Midbrain (tissue), 1 donor: ENCODE measurements at places on chromosomes 5 and 9.

GRCh38 chr5:32496104-32496503 is 51.6 kb upstream of the ZFR start:
- DNase-seq = no peak

DNA sequence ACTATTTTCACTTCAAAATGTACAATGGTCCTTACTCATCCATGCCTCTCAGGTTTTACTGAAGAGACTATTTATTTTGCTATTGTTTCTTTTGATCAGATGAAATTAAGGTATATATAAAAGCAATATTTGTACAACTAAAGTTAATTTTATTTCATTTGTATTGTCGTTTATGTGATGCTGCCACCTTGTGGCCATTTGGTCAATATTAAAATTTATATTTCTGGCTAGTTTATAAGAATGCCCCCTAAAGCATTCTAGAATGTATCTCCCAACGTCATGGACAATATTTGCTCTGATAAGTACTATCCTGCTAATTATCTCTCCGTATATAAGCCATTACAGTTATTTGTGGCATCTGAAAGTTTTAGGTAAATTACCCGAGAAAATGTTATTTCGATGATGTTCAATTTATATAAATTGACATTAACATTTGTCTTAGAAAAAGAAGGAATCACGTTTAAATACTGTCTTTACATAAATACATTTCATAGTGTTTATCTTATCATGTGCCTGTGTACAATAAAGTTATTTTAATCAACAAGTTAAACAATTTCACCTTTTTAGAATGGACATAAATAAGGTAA is 680.0 kb downstream of the TAF11L14 start:
- peak; percentile 20 for DNase-seq

DNA sequence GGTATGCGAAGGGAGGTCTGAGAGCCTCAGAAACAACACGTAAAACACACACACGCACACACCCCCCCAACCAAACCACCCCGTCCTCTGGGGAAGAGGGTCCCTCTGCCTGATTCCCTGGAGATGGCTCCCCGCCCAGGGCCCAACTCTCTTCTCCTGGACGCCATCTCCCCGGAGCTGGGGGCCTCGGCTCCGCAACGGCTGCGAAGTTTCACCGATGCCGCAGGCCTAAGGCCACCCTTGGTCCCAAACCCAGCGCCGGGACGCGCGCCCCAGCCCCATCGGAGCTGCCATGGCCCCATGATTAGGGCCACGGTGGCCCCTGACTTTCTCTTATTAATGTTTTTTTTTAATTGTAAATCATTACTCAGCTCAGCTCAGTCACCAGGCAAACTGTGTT is 181.4 kb upstream of the TBCA start:
- no peak for DNase-seq

DNA sequence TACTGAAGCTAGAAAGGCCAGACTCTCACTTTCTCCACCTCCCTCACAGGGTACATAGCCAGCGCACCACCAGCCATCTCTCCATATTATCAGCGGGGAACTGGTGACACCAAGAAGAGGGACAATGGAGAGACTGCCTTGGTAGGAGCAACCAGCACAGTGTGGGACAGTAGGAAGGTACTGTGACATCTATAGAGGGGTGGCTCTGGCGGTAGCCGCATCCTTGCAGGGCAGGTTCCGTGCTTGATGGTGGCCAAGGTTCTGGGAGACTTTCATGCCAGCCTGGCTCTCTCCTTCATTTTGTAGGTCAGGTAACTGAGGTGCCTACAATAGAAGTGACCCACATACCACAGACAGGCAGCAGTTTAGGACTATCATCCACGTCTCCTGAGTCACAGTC is 65.5 kb upstream of the SMIM23 start:
- DNase-seq = no peak

DNA sequence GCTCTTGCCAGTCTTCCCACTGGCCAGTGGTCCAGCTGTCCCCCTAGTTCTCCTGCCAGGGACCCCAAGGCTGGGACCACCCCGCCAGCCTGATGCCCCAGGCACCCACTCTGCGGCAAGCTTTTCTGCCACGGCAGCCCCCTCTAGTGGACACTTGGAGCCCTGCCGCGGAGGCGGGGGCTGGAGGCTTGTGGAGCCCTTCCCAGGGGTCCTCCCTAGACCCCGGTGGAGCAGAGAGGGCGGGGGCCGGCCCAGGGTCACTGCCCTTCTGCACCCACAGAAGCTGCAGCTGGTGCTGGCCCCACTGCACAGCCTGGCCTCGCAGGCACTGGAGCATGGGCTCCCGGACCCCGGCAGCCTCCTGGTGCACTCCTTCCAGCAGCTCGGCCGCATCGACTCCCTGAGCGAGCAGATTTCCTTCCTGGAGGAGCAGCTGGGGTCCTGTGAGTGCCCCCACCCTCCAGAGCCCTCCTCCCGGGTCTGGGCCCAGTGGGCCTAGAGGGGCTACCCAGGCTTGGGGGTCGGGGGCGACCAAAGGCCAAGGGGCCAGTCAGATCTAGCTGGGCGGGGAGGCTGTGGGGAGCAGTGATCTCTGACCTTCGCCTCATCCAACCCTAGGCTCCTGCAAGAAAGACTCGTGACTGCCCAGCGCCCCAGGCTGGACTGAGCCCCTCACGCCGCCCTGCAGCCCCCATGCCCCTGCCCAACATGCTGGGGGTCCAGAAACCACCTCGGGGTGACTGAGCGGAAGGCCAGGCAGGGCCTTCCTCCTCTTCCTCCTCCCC is 9.1 kb downstream of the EGFL7 start:
- DNase-seq = no peak

DNA sequence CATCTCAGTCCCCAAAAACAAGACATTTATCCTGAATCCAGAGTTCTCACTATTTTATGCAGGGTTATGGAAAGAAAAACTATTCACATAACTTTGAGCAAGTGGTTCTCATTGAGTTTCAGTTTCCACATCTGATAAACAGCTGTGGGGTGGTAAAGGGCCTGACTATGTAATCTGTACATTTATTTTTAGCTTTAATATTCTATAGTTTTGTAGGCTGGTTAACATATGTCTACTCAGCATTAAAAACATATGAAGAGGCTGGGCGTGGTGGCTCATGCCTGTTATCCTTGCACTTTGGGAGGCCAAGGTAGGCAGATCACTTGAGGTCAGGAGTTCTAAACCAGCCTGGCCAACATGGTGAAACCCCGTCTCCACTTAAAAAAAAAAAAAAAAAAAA is 301.5 kb upstream of the CCNG1 start:
- DNase-seq = no peak

- DNase-seq = no peak
Measured at GRCh38 chr5:69372394-69372793, 2.8 kb downstream of the RAD17 start.

- DNase-seq = no peak
Measured at GRCh38 chr9:5846501-5846921, 13.6 kb upstream of the ERMP1 start.

GRCh38 chr5:151004499-151004898 is 15.9 kb upstream of the GPX3 start:
- DNase-seq = no peak

- DNase-seq = no peak
Measured at GRCh38 chr5:82314964-82315758, 37.0 kb upstream of the RPS23 start.

DNA sequence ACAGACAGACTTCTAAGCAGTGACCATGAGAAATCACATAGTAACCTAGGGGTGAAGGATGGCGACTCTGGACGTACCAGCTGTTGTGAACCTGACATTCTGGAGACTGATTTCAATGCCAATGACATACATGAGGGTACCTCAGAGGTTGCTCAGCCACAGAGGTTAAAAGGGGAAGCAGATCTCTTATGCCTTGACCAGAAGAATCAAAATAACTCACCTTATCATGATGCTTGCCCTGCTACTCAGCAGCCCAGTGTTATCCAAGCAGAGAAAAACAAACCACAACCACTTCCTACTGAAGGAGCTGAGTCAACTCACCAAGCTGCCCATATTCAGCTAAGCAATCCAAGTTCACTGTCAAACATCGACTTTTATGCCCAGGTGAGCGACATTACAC is 38.0 kb upstream of the CCDC152 start:
- DNase-seq = no peak

DNA sequence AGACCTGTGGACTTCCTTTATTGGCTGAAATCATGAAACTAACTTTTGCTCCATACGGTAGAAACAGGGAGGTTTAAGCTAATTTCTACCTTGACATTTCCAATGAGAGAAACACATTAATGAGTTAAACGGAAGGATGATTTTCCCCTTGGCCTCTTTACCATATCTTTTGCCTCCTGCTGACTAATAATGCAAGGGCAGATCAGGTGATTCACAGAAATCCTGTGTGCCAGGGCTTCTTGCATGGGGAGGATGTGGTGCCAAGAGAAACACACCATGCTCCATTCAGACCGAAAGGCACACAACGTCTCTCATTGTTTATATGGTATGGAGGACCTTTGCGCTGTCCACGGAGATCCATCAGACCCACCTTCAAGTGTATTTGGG is 17.4 kb upstream of the PRLR start:
- DNase-seq = no peak

DNA sequence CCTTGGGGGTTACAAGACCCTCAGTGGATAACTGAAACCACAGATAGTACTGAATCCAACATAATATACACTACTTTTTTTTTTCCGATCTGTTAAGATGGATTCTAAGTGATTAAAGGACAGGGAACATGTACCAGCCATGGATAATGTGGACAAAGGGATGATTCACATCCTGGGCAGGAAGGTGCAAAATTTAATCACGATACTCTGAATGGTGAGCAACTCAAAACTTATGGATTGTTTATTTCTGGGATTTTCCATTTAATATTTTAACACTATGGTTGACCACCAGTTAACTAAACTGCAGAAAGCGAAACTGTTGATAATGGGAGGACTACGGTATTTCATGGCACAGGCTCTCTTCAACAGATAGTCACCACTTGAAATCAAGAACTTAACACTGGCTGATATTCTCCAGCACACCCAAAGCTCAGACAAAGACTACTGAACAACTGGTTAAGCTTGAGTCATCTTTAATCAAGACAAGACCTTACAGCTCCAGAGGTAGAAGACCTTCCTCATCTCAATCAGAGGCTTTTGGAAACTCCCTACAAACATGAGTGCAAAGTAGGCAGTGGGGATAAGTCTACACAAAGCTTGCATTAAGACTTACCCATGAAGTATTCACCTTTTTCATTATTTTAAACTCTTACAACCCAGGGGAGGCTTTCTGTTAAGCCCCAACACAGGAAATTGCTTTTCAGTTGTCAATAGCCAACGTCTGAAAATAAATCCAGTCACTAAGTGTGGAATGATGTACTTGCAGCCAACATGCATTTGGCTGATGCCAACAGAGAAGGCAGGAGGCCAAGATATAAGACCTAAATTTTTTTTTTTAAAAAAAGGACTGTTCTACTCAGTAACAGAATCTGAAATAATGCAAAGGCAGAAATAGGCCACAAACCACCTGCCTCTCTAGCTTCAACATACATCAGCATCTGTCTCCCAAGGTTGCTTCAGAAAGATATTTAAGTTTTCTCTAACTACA is 78.7 kb downstream of the ELAVL2 start:
- DNase-seq = no peak

- no peak for DNase-seq
Measured at GRCh38 chr5:59098743-59099142, 515.9 kb downstream of the RAB3C start.

DNA sequence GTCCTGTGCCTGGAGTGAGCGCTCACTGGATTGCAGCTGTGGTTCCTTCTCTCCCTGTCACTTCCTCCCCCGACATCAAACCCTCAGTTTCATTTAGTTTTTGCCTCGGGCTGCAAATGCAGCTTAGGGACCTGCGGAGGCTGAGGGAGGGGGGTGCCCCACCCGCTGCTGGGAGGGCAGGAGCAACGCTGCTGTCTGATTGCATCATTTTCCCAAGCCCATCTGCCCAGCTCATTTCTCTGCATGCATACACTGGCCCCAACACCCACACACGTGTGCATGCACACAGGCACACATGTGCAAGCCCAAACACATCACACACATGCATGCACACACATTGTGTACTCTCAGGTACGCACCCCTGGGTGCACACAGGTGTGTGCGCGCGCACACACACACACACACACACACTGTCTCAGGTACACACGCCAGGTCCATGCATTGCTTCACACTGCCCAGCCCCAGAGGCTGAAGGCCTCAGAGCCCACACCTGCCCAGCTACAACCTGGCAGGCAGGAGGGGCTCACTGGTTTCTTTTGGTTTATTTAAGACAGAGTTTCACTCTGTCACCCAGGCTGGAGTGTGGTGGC is 3.4 kb downstream of the ASS1 start:
- DNase-seq = no peak

DNA sequence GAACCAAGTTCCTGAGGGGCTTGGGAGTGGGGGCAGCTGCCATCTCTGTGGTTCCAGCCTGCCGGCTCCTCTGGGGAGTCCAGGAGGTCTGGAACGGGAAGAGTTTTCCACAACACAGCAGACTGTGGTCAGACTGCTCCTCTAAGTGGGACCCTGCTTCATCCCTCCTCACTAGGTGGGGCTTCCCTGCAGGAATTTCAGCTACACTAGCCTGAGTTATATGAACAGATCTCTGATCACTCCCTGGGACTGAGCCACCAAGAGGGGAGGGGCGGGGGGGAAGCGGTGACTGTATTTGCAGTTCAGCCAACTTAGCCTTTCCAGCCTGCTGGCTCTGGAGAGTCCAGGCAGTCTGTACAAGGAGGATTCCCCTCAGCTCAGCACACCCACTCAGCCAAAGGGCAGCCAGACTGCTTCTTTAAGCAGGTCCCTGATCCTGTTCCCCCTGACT is 19.4 kb downstream of the DTWD2 start:
- DNase-seq = no peak

GRCh38 chr9:567128-567746 is 274.3 kb upstream of the DMRT1 start:
- DNase-seq = no peak

DNA sequence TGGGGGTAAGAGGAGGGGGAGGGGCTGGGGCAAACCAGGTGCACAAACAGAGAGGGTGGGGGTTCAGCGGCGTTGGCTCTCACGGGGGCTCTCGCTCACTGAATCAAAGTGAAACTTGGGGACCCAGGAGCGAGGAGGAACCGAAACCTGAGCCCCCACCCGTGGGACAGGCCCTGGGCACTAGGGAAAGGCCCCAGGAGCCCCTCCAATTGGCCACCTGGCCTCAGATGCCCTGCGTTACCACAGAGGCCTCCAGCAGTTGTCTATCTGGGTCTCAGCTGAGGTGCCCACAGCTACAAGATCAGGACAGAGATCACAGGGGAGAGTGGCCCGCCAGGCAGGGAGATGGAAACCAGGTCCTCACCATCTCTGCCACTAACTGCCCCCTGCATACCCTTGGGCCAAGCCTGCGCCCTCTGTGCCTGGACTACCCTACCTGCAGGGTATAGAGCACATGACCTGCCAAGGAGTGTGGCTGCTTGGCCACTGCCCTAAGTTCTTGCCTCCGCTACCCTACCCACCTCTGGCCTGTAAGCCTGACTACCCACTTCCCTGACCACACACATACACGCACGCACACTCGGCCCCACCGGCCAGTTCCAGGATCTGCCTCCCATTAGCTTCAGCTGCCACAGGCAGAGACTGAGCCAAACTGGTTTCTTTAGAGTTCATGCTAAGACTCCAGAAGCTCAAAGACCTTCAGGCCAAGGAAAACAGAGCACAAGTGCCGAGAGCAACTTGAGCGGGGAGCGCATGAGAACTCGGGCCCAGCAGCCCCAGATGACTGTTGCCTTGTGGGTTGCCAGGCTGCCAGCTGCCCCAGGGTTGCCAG is 39.9 kb downstream of the PAX5 start:
- no peak for DNase-seq

GRCh38 chr5:172086194-172086975 is 79.9 kb upstream of the FBXW11 start:
- DNase-seq = no peak

GRCh38 chr5:159650803-159651202 is 265.5 kb upstream of the ADRA1B start:
- no peak for DNase-seq
